Suppressor macrophage treated with lipopolysaccharide for 1 hour (primary cell): ENCODE measurements at places on chromosomes 7 and 10.
A peak's percentile ranks its signal among the peaks of the same experiment; 100 is the strongest.

DNA sequence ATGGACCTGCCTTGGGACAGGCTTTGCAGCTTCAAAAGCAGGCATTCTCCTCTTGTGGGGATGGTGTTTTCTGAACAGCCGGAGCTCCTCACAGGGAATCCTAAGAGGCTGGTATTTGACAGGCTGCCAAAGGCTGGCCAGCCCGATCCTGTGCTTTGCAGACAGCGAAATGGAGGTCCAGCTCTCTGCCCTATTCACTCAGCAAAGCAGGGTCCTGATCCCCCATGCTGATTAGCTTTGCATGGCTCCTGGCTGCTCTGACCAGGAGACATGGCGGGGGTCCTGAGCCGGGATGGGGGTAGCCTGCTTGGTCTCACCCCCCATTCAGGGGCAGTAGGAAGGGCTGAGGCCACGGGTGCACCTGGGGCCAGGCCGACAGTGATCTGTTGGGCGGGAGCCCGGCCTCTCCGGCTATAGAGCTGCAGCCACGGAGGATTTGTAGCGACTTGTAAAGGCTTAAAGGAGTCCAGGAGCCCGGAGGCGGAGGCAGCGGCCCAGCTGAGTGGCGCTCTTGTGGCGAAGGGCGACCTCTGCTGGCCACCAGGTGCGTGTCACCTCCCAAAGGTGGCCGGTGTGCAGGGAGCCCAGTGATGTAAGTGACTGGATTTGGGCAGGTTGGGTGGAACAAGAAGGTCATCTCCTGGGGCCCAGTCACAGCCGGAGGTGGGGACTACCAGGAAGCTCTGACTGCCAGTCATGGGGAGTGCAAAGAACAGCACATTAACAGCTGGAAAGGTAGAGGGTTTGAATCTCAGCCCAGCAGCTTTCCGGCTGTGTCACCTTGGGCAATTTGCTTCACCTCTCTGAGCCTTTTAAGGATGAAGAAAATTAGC, 126.5 kb downstream of the ZMIZ1 start:
- DNase-seq: peak; percentile 88

DNA sequence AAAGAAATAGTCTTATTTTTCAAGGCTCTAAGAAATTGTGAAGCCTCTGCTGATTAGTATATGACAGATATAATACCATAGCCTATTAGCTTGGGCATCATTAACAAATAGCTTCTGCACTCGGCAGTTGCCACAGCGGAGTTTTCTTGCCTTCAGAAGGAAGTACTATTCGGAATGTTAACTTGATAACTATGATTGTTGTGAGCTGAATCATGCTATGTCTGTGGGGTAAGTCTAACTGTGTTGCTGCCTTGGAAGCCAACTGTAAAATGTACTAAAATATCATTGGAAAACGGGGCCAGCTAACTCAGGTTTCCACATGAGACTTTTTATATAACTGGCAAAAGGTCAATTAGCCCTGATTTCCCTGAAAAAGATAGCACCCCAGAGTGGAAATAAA, 93.2 kb downstream of the TWIST1 start:
- no peak for DNase-seq

GRCh38 chr7:134935701-134936100, 50.6 kb upstream of the AGBL3 start:
- DNase-seq: peak; percentile 48

GRCh38 chr10:3668276-3668965, 116.6 kb downstream of the KLF6 start:
- peak; percentile 41 for DNase-seq

DNA sequence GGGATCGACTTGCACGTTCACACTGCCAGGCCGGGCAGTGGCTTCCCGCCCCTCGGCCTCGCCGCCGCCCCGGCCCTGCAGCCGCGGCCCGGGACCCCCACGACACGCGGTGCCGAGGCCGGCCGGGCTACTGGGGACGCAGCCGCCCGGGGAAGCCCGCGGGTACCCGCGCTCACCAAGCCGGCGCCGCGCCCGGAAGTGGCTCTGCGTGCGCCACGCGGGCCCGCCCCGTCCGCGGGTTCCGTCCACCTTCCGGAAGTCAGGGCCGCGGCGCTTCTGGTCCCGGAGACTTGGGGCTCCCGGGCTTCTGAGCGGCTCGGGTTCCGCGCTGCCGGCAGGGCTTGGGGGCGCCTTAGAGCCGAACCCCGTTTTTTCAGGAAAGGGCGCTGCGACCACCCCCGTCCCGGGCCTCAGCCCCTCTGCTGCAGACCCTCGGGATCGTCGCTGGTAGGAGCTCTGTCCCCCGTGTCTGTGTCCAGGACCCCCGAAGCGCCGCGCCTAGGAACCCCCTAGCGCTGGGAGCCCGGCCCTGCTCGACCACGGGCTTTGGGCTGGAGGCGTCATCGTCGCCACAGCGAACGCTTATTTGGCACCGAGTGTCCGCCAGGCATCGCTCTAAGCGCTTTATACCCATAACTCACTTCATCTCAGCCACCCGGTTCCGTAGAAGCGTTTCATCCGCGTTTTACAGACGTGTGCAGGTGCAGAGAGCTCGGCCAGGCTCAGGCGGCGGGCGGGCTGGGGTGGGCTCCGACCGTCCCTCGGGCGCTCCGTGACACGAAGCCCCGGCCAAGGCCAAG, at the start of gene PSMG3:
TSS of gene PSMG3 (minus strand) at position 200 of the 800 bp plus-strand sequence. CDS start 693 bp downstream, outside the sequence.
- DNase-seq: peak; percentile 93

DNA sequence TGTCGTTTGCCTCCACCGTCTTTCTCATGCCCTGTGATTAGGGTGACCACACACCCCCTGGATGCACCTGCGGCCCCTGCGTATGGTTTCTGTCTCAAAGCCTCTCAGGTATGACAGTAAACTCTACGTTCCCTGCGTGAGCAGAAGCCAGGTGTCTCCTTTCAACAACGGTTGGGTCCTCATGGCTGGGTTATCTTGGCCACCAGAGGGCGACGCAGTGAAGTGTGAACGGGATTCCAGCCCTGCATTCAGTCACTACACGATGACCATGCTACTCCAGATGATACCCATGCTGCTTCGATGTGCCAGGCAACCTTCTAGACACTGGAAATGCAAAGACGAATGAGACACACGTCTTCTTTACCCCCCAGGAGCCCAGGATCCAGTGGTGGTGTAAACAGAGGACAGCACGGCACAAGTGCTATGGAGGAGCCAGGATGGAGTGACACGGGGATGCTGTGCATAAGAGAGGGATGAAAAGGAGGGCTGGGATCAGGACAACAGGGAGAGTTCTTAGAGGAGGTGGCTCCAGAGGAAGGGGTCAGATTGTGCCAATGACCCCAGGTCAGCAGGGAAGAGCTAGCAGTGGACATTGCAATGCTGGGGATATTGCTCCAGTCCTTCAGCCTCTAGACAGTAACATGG, 228.1 kb upstream of the PFKP start:
- peak; percentile 60 for DNase-seq

GRCh38 chr7:146875981-146876380, 759.4 kb downstream of the CNTNAP2 start:
- no peak for DNase-seq

GRCh38 chr7:38674513-38674912, 43.3 kb upstream of the AMPH start:
- peak; percentile 26 for DNase-seq

- DNase-seq: no peak
Observed at GRCh38 chr10:79219322-79219957, 127.8 kb upstream of the PPIF start.

DNA sequence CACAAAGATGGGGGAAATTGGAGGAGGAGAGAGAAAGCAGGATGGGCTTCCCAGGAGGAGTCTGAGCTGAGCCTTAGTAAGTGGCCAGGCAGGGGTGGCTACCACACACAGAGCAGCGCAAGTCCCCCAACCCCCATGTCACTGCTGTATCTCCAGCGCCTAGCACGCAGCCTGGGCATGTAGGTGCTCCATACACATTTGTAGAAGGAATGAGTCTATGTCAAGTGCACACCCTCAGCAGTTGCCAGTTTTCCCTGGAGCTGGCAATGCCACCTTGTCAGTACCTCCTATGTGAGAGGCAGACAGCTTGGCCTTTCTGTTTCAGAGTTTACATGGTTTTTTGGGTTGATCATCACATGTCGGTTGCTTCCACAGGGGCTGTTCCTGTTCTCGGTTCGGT, 116.1 kb downstream of the CLEC2L start:
- DNase-seq: no peak
